ENCODE measurements at places on chromosomes 12 and 14.

DNA sequence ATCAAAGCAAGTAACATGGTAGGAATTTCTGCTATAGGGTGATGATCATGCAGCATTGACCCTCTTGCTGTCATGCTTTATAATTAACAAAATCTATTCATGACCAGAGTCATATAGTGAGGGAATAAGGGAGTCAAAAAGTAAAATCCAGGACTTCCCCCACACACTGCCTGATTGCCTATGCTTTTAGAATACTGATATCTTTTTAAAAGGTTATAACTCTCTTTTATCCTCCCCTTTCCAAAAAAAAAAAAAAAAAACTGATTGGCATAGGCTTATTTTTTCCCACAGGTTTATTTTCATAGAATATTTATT lies 51.4 kb downstream of the ZFP36L1 start:
- DNase-seq = no peak

GRCh38 chr14:52692248-52692962 lies 3.0 kb downstream of the ERO1A start:
- DNase-seq = no peak

DNA sequence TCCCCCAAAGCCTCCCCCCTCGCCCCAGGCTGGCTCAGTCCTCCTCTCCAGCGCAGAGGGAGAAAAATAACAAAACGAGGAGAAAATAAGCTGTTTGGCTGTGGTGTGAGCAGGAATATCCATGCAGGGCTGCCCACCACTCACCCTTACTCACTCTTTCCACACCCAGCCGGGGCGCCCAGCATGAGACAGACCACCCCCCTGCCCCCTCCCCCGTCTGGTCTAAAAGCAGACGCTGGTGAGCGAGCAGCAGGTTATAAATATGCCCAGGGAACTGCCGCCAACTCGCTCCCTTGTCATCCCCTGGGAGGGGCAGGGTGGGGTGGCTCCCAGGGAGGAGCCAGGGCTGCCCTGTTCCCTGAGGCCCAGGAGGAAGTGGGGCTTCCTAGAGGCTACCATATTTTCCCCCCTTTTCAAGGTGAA lies 7.4 kb downstream of the WNT1 start:
- no peak for DNase-seq

DNA sequence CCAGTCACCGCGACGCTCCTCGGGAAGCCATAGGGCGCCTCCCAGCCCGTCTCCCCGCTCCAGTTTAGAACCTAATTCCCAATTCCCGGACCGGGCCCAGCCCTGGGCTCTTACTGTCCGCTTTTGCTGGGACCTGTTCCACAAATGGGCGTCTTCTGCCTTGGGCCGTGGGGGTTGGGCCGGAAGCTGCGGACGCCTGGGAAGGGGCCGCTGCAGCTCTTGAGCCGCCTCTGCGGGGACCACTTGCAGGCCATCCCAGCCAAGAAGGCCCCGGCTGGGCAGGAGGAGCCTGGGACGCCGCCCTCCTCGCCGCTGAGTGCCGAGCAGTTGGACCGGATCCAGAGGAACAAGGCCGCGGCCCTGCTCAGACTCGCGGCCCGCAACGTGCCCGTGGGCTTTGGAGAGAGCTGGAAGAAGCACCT lies 797 bp downstream of the UNG start:
- DNase-seq = no peak

- DNase-seq = no peak
Measured at GRCh38 chr12:72465940-72466630, 193.9 kb downstream of the TRHDE start.
